ENCODE measurements at places on chromosomes 4 and X.

DNA sequence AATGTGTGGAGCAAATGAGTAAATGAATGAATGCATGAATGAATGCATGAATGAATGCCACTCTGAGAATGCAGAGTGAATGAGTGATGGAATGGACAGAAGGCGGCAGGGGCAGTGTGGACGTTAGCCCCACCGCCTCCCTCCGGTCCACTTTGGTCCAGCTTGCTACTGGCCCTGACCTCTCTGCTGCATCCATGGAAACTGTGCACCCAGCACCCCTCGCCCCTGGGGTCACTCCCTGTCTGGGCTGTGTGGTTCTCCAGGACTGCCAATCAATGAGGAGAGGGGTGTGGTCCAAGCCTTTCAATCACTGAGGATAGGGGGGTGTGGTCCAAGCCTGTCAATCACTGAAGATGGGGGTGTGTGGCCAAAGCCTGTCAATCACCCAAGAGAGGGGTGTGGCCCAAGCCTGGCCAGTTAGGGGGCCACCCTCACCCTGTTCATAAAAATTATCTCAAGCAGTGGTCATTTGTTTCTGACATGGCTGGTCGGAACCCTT, 39.2 kb upstream of the ASMTL start:
- DNase-seq = peak; percentile 51

GRCh38 chr4:159305129-159305528, 202.2 kb downstream of the RAPGEF2 start:
- DNase-seq = no peak

GRCh38 chr4:119666653-119667091, 38.1 kb upstream of the PDE5A start:
- no peak for DNase-seq

- DNase-seq = no peak
These were observed 12.8 kb upstream of the MBNL3 start for GRCh38 chrX:132501606-132502005.

DNA sequence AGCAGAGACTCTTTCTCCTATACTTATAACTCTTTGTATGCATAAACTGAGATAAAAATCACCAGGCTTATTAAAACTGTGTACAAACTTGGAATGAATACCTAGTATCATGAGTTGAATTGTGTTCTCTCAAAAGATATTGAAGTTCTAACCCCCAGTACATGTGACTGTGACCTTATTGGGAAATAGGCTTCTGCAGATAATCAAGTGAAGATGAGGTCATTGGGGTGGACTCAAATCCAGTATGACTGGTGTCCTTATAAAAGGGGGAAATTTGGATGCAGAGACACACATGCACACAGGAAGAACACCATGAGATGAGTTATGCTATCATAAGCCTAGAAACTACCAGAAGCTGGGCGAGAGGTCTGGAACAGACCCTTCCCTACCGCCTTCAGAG, 26.2 kb downstream of the ZNF827 start:
- DNase-seq = no peak

- DNase-seq = no peak
These were observed 21.7 kb upstream of the TBC1D8B start for GRCh38 chrX:106780664-106781377.

DNA sequence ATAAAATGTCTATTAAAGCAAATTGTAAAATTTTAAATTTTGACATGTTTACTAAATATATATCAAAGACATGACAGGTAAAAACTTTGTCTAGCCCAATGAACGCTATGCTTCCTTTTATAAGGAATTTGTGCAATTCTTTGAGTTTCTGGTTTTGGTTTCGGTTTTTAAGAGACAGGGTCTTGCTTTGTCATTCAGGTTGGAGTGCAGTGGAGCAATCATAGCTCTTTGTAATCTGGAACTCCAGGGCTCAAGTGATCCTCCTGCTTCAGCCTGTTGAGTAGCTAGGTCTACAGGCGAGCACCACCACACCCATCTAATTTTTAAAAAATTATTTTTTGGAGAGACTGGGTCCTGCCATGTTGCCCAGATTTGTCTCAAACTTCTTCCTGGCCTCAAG, 60.7 kb downstream of the BLTP1 start:
- no peak for DNase-seq

- no peak for DNase-seq
These were observed 7.1 kb downstream of the TBX22 start for GRCh38 chrX:80021621-80022020.

- no peak for DNase-seq
These were observed 81.6 kb downstream of the RTL9 start for GRCh38 chrX:110440016-110440805.

- DNase-seq = no peak
These were observed 96.5 kb downstream of the ARHGAP10 start for GRCh38 chr4:147828331-147828905.

DNA sequence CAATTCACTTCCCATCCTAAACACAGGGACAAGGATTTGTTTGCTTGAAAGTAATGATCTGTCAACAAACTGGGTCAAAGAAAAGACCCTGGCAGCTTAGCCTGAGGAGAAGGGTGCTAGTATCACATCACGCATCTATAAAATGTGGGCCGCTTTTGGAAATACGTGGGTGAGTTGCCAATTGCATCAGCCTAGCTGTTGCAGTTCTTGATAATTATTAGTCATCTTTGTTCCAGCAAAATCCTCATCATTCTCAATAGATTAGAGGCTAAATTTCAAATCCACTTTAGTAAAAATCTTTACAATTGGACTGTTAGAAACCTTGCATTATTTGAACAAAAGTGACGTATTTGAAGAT, 33.6 kb upstream of the TAPT1 start:
- DNase-seq = peak; percentile 12

- no peak for DNase-seq
These were observed 17.5 kb downstream of the FAM184B start for GRCh38 chr4:17763931-17764330.

GRCh38 chr4:154205471-154205870, 286.1 kb downstream of the DCHS2 start:
- DNase-seq = no peak

GRCh38 chrX:13059637-13060499, 15.4 kb upstream of the FAM9C start:
- DNase-seq = no peak

DNA sequence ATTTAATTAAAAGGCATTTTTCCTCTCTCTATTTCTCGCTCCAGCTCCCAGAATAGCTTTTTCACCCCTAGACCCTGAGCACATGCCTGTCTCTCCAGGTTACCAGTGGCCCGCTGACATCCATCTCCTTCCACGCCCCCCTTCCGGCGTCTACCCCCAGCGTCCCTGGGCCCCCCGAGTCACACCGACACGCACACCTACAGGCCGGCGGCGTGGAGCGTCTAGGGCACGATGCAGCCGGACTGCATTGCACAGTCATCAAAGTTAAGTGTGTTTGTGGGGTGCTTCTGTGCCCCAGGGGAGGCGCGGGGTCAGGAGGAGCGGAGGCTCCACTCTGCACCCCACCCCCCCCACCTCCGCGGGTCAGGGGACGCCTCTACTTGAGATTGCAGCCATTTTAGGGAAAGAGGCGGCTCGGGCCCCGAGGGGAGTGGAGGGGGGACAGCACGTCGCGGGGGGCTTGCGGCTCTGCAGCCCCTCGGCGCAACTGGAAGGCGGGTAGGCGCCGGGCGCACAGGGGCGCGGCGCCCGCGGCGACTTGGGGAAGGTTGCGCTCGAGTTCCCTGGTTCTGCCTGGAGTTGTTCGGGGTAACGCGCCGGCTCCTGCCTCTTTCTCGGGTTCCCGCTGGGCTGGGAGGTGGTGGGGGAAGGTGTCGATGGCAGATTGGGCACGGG, 112.7 kb downstream of the DHX15 start:
- DNase-seq = no peak

DNA sequence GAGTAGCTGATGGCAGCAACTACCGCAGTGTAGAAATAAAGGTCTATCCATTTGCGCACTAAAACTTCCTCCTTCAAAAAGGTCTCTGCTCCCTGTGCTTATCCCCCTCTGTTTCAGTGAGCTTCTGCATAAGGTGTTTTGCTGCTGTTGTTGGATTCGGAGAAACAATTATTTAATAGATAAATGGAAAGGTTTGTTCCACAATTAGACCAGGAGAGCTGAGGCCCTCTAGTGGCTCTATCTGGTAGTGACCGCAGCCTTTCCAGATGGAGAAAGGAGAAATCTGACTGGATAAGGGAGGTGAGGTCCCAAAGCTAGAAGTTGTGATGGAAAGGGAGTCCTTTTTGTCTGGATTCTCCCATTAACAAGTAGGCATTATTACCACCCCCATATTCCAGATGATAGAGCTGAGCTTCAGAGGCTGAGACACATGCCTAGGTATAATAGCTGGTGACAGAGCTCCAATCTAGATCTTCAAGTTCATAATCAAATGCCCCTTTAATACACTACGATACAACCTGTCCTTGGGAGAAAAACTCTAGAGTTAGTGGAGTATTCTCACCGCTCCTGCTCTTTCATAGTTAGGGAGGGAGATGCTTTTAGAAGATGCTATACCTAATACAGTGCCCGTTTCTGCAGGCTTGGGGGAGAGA, 5.1 kb upstream of the GABRQ start:
- DNase-seq = peak; percentile 7

- no peak for DNase-seq
These were observed 230.9 kb downstream of the C4orf33 start for GRCh38 chr4:129326571-129327460.

GRCh38 chr4:27638163-27638915, 777.7 kb downstream of the STIM2 start:
- no peak for DNase-seq

GRCh38 chr4:10099499-10100325, 16.9 kb downstream of the WDR1 start:
- no peak for DNase-seq

DNA sequence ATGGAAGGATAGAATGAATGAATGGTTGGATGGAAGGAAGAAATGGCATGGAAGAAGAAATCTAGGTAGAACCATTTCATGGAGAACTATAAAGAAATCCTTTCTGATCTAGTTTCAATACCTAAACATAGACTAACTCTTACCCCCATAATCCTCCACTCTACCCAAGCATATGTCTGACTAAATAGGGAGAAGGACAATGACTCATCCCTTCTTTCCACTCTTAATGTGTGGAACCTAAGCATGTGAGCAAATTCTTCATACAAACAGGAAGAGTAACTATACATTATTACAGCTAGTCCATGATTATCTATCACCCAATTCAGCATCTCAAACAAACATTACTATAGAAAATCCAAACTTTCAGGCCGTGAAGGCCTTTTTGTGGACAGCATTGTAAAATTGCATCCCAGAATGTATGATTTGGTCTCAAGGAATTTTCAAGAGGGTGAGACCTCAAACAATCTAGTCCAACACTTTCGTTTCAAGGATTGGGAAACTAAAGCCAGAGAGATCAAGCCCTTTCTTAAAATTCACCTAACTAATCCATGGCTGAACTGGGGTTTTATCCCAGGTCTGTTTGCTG, 11.2 kb downstream of the C1QTNF7 start:
- no peak for DNase-seq

GRCh38 chrX:136546371-136546781, 14.4 kb downstream of the VGLL1 start:
- DNase-seq = no peak

GRCh38 chr4:36304138-36304681, 22.8 kb downstream of the DTHD1 start:
- no peak for DNase-seq

DNA sequence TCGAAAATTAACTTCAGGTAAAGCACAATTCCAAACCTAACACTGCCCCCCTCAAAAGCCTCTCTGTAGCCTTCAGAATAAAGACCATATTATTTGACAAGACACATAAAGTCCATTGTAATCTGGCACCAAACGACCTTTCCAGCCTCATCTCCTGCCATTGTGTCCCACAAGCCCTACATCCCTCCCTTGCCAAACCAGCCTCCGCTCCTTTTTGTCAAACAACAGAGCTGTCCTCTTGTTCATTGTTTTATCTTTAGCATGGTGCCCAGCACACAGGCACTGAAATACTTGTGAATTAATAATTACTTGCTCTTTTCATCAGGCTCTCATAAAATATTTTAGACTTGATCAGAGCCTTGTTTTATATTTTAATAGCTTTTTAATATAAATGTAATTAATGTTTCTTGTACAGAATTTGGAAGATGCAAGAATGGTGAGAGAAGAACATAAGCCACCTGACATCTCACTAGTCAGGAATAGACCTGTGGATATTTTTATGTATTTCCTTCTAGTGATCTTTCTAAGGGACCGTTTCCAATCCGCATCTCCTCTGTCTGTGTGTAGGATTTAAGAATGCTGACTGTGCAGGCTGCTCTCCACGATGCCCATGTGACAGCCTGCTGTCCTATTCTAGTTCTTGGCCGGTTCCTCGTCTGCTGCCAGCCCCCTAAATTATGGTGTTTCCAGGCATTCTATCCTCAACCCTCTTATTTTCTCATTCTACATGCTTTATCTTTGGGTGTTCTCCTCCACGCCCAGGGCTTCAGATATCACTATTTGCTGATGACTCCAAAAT, 3.0 kb upstream of the IRF2 start:
- no peak for DNase-seq

GRCh38 chr4:165208221-165208652, 876 bp downstream of the KLHL2 start:
- DNase-seq = no peak
